Calu3 (cell line): ENCODE measurements at places on chromosomes 3 and 15.

- DNase-seq, result peak; percentile 82
Observed at GRCh38 chr15:92521624-92522008, 127.9 kb downstream of the ST8SIA2 start.

DNA sequence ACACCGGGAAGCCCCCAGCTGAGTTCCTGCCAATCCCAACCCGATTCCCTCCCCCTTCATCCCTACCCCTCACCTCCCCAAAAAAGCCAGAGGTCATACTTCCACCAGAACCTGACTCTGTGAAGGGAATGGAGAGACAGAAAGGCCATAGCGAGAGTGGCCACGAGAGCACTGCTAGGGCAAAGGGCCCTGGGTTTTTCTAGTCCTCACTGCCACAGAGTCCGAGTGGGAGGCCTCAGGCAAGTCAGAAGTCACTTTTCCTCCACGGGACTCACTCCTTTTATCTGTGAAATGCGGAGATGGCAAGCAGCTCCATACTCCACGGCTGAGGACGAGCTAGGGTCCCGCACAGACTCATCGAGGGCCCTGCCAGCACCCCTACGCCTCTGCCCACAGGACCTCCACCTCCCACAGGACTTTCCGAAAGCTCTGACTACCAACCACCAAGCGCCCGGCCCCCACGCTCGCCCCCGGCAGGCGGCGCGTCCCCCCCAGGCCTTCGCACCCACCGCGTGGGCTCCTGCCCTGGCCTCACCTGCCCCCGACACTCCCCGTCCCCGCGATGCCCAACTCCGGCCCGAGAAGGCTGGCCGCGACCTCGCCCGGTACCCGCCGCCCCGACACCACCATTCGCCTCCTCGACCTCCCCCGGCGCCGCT, 792 bp downstream of the ATP13A3 start:
- DNase-seq, result peak; percentile 51

- DNase-seq, result no peak
Observed at GRCh38 chr3:177463863-177464262, 266.6 kb upstream of the TBL1XR1 start.

DNA sequence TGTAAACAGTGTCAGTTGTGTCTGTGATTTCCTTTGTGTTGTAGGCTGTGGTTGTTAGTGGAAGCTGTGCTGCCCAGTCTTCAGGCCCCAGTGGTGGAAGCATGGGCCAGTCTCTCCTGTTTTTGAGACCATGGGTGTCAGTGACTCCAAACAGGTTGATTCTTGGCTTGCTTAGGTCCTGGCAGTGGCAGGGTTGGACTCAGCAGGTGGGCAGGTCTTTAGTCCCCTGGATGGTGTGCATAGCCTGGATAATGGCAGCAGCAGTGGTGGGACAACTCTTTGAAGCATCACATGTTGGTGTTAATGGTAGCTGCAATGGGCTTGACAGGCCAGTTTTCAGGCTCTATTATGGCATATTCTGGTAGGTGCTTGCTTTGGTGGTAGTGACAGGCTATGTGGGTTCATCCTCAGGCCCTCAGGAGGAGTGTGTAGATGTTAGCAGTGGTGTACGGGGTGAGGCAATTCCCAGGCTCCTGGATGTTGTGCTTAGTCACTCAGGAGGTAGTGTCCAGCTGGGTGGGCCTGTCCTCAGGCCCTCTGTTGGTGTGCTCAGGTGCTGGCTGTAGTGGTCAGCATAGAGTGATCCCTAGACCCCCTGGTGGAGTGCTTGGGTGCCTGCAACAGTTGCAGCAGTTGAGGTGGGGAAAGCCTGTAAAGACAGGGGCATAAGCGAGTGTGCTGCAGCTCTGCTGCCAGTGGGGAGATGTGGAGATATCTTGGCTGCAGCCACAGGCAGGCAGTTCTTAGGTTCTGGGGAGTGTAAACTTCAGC, 596.7 kb downstream of the PDCD6IP start:
- DNase-seq, result no peak

GRCh38 chr3:131072845-131073244, 46.2 kb downstream of the NEK11 start:
- no peak for DNase-seq

DNA sequence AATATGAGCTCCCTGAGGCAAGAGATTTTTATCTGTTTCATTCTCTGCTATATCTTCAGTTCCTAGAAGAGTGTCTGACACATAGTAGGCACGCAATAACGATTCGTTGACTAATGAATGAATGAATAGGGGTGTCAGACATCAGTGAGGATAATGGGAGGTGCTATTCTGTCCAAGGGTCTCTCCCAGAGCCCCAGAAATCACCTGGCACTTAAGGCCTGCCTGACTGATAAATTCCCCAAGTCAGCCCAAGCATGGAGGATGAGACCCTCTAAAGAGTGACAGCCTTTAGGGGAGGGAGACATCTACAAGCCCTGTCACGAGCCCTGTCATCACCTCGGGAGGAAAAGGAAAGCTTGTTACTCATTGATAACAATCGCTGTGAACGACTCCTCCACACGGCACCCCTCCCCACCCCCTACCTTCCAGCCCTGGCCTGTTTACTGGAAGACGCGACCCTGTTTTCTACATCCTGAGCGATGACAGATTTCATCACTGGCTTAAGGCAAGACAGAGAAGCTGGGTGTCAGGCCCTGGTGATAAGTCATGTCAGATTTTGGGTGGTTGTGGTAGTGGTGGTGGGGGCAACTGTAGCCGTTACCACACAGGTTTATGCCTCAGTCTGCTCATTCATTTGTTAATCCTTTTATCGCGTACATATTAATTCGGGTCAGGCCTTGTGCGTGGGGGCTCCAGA, 23.1 kb downstream of the BHLHE40 start:
- no peak for DNase-seq

GRCh38 chr15:75578173-75578947, 755 bp downstream of the PTPN9 start:
- DNase-seq, result peak; percentile 53

- DNase-seq, result no peak
Observed at GRCh38 chr15:82312586-82313349, 36.5 kb downstream of the GOLGA6L10 start.

DNA sequence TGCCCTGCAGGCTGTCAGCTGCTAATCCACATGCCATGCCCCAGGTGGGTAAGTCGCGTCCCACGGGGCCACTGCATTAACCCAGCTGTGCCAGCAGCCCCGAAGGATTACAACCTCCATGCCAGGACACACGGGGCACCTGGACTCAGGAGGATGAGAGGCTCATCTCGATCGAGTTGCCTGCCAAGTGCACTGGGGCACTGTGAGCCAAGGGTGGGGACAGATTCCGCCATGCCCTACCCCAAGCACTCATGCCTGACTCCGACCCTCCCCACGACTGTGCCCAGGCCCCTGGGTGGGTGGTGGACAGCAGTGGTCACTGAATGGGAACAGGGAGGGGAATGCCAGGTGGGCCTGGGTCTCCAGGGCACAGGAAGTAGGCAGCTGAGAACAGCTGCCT, 20.7 kb upstream of the SNRPA1 start:
- no peak for DNase-seq

GRCh38 chr15:79209690-79210089, 72.8 kb upstream of the ANKRD34C start:
- no peak for DNase-seq

GRCh38 chr3:135759651-135760050, 205.9 kb upstream of the PPP2R3A start:
- no peak for DNase-seq

- DNase-seq, result peak; percentile 94
Observed at GRCh38 chr3:196609343-196609775, 30.1 kb upstream of the NRROS start.

GRCh38 chr15:23835953-23836352, 148.8 kb upstream of the NDN start:
- no peak for DNase-seq

DNA sequence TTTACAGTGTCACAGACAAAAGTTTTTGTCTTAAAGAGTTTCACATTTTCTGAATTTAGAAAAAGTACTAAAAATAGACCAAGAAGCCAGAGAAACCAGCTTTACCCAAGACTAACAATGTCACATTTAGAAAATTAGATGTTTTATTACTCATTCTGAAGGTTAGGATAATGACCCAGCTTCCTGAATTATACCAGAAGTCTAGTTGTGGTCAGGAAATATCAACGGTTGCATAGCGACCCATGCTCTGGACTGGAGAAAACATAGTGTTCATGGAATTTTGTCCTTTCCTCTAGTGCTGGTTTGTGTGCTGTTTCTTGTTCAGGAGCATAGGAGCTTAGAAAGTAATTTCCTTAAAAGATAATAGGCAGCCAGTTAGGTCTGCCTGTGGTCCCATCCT, 59.0 kb downstream of the DPPA2 start:
- no peak for DNase-seq

- no peak for DNase-seq
Observed at GRCh38 chr15:31020542-31020941, 29.1 kb upstream of the MTMR10 start.

GRCh38 chr3:55647670-55648069, 160.6 kb upstream of the WNT5A start:
- no peak for DNase-seq

- no peak for DNase-seq
Observed at GRCh38 chr3:183411216-183411922, 17.1 kb downstream of the MCF2L2 start.

DNA sequence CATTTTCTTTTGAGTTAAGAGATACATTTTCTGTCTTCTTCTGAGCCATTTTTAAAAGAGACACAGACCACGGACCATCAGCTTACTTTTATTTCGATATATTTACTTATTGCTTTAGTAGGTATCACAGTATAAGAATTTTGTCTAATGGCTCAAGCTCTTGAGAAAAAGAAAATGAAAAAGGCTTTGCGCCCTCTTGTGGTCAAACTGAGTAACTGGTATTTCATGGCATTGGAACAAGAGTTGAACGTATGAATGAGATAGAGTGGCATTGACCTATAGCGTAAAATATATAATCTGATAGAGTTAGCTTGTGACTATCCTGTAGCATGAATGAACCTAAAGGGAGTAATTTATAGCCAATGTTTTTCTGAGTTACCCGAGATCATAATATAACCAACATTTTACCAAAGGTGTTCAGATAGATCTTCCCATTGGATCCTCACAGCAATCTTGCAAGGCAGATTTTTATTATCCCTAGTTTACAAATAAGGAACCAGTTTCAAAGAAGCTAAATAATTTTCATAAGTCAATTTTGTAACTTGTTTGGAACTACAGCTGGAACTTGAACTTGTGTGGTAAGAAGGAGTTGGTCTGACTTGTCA, 154.6 kb downstream of the POLR2M start:
- peak; percentile 61 for DNase-seq

DNA sequence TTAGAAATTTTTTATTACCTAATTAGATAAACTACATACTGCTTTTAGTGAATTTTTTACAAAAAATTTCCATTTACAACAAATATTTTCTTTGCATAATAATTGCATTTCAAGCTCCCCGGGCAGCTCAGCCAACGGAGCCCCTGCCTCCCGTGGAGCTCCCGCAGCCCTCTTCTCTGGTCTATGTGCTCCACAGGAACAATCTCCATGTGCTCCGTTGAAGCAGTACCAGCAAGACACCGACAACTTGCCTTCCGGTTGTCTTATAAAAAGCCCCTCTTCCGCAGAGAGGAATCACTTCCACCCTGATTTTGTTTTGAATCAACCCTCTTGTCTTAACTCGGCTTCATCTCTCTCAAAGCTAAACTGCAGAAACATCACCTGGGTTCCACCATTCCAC, 46.9 kb upstream of the CHD2 start:
- DNase-seq, result no peak

GRCh38 chr15:45251888-45252287, at the start of gene SLC28A2:
Gene SLC28A2 (plus strand): TSS chr15:45252234. CDS start chr15:45253216, 982 bp downstream.
- DNase-seq, result no peak

- peak; percentile 70 for DNase-seq
Observed at GRCh38 chr3:127746400-127747057, 73.8 kb downstream of the ABTB1 start.

DNA sequence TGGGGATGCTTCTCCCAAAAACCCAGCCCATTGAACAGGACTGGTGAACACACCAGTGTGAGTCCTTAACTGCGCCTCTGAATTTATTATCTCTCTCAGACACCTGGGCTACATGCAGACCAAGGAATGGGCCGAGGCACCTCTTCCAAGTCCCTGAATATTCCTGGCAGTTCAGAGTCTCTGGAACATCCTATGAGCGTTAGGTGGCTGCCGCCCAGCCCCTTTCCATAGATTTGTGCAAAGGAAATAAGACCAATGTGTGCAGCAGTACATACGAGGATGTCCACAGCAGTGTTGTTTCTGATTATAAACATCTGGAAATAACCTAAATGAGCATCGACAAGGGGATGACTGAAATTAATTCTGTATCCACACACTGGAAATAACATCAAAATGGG, 104.9 kb upstream of the RPL32 start:
- no peak for DNase-seq

DNA sequence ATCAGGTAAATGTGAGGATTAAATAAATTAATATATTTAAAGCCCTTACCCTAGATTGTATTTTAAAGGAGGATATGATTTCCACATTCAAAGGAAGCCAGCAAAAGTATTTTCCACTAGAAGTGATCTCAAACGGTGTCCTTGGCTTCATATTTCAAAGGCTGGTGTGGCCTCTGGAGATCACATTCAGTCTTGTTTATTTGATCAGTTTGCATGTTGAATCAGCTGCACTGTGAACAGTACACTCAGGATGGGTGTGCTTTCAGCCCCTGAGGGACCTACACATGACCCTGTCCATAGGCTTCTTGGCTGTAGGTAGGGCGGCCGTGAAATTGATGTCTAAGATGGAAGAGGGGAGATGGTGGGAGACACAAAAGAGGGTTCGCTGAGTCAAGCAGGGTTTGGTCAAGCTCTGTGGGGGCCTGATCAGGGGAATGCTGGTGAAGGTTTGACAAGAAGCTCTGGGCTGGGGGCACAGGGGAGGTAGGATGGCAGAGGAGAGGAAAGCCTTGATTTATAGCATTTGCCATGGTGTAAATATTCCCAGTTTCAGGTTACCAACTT, 21.9 kb downstream of the CYP8B1 start:
- no peak for DNase-seq

- no peak for DNase-seq
Observed at GRCh38 chr3:105515372-105515771, 148.7 kb downstream of the ALCAM start.

- no peak for DNase-seq
Observed at GRCh38 chr3:52895418-52895817, 1.9 kb downstream of the STIMATE start.

DNA sequence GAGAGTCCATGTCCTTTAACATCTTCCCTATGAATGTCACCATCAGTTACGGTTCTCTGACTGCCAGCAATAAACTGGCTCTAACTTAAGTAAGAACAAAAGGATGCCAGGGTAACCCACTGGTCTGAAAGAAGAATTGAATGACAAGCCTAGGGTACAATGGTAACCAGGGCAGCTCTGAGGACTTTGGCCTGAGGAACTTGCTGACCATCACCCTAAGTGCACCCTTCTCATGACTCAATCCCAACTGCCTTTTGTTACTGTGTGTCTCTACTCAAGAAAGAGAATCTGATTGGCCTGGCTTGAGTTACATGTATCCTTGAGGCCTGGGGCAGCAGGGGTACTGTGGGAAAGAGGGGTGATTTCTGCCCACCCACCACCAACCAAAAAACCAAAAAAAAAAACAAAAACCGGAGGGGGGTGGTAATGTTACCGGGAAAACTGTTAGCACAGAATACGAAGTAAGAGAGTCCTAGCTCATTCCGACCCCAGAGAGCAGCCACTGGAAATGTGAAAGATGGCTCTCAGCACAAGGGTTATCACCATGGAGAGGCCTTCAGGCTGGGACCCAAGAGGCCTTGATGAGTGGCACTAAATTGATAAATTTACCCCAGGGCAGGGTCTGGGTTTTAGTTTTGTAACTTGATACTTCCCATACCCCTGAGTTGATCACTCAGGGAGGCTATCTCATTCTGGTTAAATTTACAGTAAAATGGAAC, 9.3 kb upstream of the SLC28A1 start:
- no peak for DNase-seq

GRCh38 chr15:33358306-33358705, 47.5 kb downstream of the RYR3 start:
- no peak for DNase-seq

- no peak for DNase-seq
Observed at GRCh38 chr3:140051019-140051957, 116.3 kb downstream of the CLSTN2 start.
